GM23248 (cell line): ENCODE measurements at places on chromosomes 2 and 18. TPM values are rescaled to one million over a fixed set of nuclear protein-coding genes. Genes with fewer than 3 reads are reported as not detected.

The PROC gene
- total RNA-seq = not detected in 2 replicates

The REG1B gene
- total RNA-seq = not detected in 2 replicates

The SPHKAP gene
- 0.13 and 0.32 TPM in 2 replicates for total RNA-seq

The SNX17 gene
- total RNA-seq = 163 and 193 TPM in 2 replicates

The FTCDNL1 gene
- 0.13 and 0.65 TPM in 2 replicates for total RNA-seq

The LIPG gene
- 0.25 and 0.43 TPM in 2 replicates for total RNA-seq

The FOXI3 gene
- total RNA-seq = not detected in 2 replicates

The SLC14A1 gene
- 0.54 and 2.0 TPM in 2 replicates for total RNA-seq

The CAPN14 gene
- 0.11 TPM in 1 of 2 replicates, not detected in the other for total RNA-seq

The MFSD6 gene
- total RNA-seq = 4.9 and 6.7 TPM in 2 replicates

DNA sequence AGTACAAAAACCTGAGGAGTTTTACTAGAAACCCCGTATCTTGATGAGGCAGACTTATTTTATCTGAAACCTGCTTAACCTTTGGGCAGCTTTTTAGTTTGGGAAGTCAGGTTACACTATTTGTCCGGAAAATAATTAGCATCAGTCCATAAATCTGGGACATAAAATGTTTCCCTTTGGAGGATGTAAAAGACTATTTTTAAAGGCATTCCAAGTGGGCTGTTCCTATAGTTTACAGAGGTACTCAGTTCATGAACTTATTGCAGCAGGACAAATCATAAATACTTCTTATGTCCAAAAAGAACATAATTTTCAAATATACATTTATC is 6.3 kb downstream of the HTR2B start:
- DNase-seq = no peak

GRCh38 chr2:186725783-186726182 is 31.9 kb downstream of the FAM171B start:
- no peak for DNase-seq

DNA sequence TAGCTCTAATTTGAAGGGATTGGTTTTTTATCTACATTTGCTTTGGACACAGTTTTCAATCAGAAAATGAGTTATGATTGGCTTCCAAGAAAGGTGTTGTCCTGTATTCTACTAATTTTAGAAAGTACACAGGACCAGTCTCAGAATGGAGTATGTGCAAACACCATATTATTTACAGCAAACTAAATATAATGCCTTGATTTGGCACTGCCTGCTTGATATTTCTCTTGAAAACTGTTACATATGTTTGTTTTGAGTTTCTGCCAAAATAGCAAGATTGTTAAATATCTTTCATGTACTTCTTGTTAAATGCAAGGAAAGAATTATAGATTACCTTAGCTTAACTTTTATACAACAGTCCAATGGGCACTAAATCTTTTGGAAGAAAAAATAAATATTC is 694.9 kb downstream of the KCNJ3 start:
- no peak for DNase-seq

DNA sequence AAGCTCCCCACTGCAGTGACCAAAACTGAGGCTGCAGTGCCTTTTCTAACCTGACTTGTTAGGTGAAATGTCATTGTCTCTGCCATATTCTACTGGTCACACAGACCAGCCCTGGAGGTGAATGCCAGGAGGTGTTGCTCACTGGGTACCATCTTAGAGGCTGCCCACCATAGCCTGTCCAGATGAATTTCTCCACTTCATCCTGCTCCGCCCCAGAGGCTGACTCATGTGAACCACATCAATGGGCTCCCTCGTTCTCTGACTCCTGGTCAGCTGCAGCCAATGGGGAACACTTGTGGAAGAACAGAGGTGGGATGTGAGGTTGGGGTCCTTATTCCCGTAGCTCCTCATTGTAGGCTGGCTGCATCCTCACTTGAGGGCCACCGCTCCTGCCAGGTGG is 3.4 kb upstream of the NARS1 start:
- peak; percentile 66 for DNase-seq

- DNase-seq = no peak
Measured at GRCh38 chr2:65658881-65659280, 226.5 kb upstream of the SPRED2 start.

GRCh38 chr2:238505892-238506280 is 79.2 kb downstream of the ASB1 start:
- DNase-seq = no peak

GRCh38 chr18:68843473-68844089 is 45.7 kb downstream of the CCDC102B start:
- DNase-seq = peak; percentile 36

- no peak for DNase-seq
Measured at GRCh38 chr18:824179-824578, 12.1 kb upstream of the YES1 start.

- DNase-seq = no peak
Measured at GRCh38 chr2:85001595-85001994, 30.6 kb downstream of the KCMF1 start.

DNA sequence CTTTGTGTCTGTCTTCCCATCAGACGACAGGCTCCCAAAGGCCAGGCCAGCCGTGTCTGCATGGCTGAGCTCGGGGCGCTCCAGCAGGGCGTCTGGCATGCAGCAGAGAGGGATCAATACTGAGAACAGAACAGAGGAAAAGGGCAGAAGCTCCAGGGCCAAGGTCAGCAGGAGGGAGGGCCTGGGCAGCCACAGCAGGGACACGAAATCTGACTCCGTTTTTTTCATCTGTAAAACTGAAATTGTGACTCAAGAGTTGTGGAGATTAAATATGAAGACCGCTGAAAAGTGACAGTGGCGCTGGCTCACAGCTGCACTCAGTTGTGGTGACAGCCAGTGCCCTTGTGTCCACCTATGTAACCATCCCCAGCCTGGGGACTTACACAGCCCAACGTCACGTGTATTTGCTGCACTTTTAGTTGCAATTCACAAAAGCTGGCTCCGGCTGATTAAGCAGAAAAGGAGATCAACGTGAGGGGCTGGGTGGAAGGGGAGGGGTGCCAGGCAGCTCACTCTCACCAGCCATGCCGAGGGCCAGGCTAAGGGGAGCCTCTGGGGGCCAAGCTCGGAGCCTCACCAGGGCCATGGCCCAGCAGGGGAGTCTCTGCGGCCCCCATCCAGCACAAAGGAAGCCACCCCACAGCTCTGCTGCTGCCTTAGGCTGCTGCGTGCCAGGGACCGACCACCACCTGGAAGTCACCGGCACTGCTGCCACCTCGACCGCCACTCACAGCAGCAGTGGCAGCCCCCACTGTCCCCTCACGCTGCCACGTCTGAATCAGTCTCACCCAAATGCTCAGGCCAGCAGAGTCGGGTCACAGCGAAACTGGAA is 74.7 kb downstream of the EIPR1 start:
- no peak for DNase-seq

- no peak for DNase-seq
Measured at GRCh38 chr2:30272286-30272685, 41.0 kb downstream of the LBH start.

GRCh38 chr2:121409388-121409787 is 121.3 kb upstream of the RNU4ATAC start:
- DNase-seq = no peak

GRCh38 chr2:42954227-42954962 is 162.0 kb upstream of the HAAO start:
- DNase-seq = no peak

- peak; percentile 85 for DNase-seq
Measured at GRCh38 chr2:237026981-237027711, 58.5 kb upstream of the COPS8 start.

DNA sequence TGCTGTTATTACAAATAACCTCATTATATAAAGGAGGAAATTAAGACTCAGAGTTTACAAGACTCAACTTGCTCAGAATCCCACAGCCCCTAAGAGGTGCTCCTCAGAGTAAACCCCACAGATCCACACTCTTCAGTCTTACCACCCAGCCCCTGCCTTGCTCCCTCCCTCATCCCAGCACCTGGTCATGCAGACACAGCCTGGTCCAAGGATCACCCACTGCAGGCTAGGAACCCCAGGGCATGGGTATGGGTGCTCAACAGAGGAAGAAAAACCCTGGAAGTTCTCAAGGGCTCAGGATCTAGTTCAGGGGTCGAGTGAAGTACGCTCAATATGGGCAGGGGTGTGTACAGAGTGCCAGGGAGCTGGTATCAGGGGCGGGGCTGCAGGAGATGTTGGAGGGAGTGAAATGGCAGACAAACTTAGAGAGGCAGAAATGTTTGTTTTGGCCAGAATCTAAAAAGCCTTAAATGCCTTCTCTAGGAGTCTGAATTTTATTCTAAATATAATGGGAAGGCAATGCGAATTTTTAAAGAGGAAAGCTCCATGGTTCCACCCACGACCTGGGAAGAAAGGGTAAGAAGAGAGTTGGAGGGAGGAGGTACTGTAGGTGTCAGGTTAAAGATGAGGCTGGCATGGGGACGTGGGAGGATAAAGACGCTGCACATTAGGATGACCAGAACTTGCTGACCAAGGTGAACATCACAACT is 79.1 kb upstream of the MGAT4A start:
- DNase-seq = no peak

DNA sequence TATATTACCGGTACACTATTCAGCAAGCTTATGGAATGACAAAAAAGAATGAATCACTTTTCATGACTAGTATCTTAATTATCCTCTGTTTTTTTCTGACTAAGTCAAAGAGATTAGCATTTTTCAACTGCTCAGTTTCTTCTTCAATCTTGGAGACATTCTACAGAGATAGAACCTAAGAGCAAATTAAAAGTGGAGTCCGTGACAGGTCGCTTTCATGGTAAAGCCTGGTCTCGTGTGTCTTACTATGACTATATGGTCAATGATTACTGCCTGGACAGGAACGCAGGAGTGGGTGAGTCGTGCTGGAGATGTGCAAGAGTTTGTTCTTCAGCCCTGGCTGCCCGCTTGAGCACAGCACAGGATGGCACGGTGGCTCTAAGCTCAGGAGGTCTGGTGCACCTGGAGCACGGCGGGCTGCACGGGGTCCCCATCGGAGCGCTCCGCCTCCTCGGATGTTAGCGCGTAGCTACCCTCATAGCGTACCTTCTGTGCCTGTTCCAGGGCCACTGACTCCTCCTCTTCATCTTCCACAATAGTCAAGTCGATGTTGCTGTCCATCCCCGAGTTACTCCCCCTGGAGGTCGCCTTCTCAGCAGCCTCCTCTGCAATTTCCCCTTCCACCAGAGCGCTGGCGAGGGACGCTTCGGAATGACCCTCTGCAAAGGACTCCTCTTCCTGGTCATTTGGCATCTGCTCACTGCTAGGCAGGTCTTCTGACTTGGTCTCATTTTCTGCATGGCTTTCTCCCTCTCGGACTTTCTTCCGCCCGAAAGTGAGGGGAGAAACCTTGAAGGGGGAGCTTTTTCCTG is 11.1 kb downstream of the CAVIN2 start:
- DNase-seq = peak; percentile 64

DNA sequence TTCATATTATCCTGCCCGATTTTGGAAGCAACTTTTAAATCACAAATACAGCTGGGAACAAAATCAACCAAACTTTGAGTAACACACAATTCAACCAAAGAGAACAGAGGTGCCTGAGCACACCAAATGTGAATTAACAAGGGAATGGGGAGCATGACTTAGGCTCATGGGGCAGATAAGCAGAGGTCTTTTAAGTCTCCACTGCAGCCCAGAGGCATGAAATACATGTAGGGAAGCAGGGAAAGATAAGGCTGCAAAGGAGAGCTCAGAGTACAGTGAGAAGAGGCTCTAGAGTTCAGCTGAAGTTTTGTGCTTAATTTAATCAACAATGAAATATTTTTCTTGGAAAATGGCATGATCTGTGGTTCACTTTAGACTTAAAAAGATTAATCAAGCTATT is 49.0 kb downstream of the CYTIP start:
- DNase-seq = no peak

- peak; percentile 87 for DNase-seq
Measured at GRCh38 chr18:50297621-50298442, 10.3 kb upstream of the CXXC1 start.

GRCh38 chr18:48754993-48755473 is 195.7 kb downstream of the SMAD7 start:
- DNase-seq = no peak

- DNase-seq = peak; percentile 12
Measured at GRCh38 chr2:120012363-120012762, 514 bp upstream of the EPB41L5 start.

DNA sequence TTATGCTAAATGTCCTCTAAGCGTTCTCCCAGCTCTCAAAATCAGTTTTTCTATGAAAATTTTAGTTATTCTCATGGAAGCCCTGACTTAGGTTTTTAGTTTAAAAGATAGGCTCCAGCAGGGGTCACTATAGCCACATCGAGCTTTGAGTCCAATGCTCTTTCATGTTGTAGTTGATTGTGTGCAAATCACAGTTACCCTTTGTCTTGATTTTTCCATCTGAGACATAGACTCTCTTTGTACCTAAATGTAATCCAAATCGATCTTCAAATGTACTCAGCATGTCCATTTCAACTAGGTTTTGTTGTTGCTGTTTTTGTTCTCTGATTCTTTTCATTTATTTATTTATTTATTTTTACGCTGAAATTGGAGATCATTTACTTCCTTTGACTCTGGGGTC is 26.4 kb upstream of the MSTN start:
- DNase-seq = peak; percentile 82

DNA sequence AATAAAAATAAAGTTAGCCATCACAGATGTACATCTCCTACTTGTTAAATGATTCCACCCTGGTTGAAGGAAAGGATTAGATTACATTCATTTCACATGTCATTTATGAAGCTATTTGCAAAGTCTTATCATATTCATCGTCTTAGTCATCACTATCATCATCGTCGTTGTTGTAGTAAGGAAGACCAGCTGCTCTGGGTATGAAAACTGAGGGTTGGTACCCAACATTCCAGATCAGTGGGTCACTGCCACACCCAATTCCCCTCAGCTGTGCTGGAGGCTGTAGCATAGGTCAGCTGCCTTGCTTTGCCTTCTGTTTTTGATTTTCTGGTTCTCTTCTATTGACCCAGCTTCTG is 20.9 kb upstream of the CCBE1 start:
- peak; percentile 89 for DNase-seq

GRCh38 chr2:71603851-71604725 is 150.7 kb downstream of the DYSF start:
- DNase-seq = no peak

- no peak for DNase-seq
Measured at GRCh38 chr2:98341241-98341640, 5.0 kb upstream of the CNGA3 start.

- no peak for DNase-seq
Measured at GRCh38 chr2:155980941-155981560, 351.5 kb downstream of the NR4A2 start.

GRCh38 chr18:45139478-45139877 is 458.8 kb downstream of the SETBP1 start:
- no peak for DNase-seq

DNA sequence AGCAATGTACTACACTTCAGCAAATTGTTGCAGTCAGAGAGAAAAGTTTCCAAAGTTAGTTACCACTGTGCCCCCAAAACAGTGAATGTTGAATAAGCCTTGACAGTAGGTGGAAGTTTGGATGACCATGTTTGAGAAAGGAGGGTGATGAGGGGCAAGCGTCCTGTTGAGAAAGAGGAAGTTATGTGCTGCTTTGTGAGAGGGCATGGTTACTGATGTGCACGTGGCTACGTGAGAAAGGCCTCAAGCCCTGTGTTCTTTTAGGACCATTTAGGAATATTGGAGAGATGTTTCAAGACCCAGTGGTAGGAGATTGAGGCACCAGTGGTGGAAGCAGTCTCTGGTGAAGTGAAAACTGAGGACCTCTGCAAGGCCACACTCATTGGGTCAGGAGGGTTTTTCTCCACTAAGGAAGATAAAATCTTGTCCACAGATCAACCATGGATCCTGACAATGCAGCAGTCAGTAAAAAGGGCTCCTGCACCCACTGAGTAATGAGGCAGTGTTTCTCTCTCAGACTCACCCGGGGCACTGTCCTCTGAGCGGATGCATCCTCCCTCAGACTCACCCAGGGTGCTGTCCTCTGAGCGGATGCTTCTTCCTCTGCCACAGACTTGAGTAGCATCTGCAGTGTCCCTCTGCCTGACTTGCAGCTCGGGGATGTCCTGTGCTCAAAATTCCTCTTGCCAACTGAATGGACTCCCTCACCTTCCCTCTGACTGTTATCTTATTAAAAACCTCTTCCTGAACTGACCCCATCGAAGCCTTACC is 34.7 kb upstream of the ACTR3 start:
- DNase-seq = no peak
